ENCODE measurements at places on chromosomes 1 and 21.

GRCh38 chr1:64934115-64934877 is 32.1 kb downstream of the JAK1 start:
- DNase-seq: no peak

- DNase-seq: no peak
Observed at GRCh38 chr1:110203021-110203661, 7.0 kb upstream of the KCNC4 start.

DNA sequence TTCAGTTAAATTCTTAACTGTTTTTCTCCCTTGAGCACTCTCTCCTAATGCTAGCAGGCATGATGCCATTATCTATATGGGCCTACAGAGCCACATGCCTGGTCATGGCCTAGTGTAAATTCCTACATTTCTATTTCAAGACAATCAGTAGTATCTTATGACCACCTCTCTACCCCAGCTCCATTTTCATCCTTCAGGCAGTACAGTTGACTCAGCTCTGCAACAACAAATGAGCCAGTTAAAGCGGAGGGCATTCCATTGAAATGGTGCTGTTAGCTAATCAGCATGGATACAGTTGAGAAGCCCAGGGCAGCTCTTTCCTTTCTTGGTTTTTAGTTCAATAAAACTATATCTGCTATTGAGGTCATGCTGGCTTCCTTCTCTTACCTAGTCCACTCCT is 150.0 kb downstream of the PPP1R12B start:
- no peak for DNase-seq

DNA sequence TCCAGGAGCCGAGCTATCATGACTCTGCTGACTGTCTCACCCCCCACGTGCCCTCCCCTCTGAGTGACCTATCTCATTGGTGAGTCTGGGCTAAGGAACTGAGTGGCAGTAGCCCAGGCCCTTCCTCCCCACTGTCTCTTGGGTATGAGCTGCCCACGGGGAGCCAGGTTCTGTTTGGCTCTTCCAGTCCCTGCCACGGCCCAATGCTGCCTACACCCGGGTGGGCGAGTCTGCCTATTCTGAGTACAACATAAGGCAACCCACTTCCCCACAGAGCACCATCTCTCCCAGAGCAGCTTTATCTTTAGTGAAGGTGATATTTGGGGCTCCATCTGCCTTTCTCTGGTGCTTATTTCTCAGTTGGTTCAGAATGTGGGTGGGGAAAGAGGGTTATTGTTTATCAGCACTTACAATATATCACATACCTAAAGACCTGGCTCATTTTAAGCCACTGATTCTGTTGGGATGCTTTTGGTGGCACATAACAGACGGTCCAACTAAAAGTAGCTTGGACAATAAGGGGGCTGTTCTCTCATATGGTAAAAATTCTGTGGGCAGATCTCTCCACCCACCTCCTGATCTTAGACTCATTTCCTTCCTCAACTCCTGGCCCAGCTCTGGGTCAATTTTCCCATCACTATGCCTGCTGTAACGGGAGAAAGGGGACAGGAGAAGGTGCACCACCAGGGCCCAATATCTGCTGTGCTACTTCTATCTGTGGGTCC is 27.7 kb upstream of the VWA5B1 start:
- no peak for DNase-seq

DNA sequence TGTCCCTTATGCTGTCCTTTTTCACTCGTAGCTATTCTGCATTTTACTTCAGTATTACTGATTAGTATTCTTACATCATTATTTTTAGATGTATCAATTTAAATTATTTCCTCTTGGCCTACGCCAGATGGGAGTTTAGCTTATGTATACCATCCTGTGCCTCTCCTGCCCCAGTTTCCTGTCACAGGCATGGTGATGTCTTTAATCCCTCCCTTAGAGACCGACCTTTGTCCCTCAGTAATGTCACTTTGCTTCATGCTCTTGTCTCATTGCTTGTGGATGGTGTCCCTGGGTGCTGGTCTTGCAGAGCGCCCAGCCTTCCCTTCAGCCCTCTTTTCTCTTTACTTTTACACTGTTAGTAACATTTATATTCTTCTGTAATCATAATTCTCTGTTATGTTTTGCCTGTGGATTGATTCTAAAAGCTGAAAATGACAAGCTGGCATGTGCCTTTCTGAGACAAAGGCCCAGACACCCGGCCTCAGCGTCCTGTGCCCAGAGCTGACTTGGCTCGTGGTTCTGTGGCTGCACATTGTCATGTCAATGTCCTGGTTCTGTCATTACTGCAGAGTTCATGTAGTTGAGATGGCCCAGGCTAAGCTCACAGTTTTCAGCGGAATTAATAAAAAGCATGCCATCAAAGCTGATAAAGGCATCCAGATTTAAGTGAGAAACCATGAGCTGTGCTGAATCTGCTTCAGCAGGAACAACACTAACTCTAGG is 100.7 kb downstream of the MTR start:
- no peak for DNase-seq

DNA sequence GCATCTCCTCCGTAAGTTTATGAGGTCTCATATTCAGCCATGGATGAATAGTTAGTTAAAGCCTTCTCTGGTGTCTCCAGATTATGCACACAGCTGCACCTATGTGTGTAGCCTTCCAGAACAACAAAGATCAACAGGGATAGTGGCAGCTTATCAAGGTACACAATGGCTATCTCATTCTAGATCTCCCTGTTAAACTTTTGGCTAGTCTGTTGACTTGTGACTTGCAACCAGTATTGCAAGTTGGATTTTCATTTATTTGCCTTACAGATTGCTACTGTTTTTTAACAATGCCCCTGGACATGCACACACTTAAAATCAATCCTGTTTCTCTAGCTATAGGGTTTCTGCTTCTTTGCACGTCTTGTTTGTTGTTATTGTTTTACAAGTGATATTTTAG is 363.2 kb downstream of the OMA1 start:
- no peak for DNase-seq

DNA sequence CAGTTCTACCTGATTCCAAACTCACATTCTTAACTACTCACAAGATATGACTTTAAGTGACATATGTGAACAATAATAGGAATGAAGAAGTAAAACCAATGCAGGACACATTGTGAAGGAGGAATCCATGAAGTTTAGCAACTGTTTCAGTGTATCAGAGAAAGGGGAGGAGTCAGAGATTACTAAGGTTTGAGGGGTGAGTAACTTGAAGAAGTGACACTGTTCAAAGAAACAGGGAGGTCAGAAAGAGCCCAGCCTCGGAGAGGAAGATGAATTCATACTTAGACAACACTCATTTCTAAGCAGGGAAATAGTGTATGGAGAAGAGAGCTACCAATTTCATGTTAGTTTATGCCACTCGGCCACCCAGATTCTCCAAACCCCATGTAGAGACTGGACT is 28.2 kb upstream of the RPF1 start:
- no peak for DNase-seq

GRCh38 chr1:165168467-165168866 is 188.0 kb downstream of the LMX1A start:
- no peak for DNase-seq

DNA sequence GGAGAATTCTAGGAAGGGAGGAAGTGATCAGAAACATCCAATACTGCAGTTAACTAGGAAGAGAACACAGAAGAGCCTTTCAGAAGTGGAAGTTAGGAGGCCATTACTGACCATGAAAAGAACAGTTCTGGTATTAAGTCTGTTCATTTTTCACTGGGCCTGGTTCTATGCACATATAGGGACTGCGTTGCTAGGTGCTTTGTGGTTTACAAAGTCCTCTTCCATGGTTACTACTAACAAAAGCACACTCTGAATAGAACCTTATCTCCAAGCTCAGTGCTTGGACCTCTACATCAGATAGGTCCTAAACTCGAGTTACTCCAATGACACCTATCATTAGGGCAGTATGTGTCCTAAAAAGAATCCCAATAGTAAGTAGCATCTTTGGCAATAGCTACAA is 75.4 kb downstream of the RPAP2 start:
- no peak for DNase-seq

DNA sequence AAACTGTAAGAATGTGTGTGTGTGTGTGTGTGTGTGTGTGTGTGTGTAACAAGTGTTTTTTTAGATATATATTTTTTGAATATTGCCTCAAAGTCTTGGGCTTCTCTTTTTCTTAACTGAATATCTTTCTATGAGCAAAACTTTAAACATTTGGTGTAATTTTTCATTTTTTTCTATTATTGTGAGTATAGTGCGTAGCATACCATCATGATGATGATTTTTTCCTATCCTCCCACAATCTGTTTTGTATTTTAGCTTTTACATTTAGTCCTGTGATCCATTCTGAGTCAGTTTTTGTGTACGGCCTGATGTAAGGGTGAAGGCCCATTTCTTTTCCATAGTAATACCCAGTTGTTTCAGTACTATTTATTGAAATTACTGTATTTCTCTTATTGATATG is 680.6 kb downstream of the TTLL7 start:
- DNase-seq: no peak

- DNase-seq: no peak
Observed at GRCh38 chr1:15850471-15851001, 3.0 kb downstream of the SPEN start.

DNA sequence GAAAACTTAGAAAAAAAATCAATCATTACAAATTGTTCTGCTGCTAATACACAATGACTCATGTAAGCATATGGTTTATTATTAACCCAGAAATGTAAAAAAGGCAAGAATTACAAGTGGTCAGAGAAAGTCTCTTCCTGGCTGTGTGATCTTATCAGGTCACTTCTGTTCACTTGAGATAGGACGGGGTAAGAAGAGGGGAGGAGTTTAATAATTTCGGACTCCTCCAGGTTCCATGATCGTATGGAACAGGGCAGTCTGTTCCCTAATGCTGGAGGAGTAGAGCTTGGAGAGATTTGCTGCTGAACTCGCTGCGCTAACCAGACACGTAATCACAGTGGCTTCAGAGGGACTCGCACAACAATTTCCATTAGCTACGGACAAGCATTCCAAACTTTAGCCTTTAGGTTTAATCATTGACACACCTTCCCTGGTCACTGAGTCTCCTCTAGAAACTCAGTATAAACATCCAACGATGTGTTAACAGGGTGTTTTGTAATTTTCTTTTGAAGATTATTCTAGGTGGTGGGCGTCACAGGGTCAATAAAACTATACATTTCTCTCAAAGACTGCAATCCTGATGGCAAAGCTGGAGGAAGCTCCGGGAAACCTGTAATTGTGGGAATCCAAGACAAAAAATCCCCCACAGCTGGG is 1.3 kb downstream of the CRYZ start:
- no peak for DNase-seq

- no peak for DNase-seq
Observed at GRCh38 chr1:156936191-156936590, 15.8 kb downstream of the LRRC71 start.

DNA sequence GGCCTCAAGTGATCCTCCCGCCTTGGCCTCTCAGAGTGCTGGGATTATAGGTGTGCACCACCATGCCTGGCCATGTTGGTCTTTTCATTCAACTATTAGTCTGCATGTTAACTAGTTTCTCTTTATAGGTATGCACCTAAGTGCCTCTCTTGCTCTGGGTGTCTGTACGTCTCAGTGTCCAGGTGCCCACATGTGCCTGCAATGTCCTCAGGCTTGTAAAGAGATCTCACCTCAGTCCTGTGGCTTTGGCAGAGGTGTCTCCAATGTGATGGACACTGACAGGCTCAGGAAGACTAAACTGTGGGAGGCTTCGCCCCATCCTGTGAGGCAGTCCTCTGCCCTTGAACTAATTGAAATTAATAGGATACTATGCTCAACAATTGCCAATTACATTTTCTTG is 526.3 kb downstream of the PTPRU start:
- no peak for DNase-seq

DNA sequence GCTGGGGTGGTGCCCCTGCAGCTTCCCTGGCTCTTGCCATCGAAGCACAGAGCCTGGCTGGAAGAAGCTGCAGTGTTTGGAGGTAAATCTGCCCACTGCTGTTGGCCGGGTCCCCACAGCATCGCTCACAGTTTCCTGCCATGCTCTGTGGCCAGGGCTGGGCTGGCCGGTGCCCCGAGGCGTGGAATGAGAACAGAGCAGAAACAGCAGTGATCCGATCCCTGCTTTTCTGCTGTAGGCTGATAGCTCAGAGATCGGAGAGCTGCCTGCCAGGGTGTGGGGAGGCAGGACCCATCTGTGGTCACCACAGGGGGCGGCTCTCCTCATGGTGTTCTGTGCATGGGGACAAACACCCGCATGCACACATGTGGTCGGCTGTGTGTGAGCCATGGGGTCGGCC is 11.5 kb downstream of the SLC45A1 start:
- no peak for DNase-seq

DNA sequence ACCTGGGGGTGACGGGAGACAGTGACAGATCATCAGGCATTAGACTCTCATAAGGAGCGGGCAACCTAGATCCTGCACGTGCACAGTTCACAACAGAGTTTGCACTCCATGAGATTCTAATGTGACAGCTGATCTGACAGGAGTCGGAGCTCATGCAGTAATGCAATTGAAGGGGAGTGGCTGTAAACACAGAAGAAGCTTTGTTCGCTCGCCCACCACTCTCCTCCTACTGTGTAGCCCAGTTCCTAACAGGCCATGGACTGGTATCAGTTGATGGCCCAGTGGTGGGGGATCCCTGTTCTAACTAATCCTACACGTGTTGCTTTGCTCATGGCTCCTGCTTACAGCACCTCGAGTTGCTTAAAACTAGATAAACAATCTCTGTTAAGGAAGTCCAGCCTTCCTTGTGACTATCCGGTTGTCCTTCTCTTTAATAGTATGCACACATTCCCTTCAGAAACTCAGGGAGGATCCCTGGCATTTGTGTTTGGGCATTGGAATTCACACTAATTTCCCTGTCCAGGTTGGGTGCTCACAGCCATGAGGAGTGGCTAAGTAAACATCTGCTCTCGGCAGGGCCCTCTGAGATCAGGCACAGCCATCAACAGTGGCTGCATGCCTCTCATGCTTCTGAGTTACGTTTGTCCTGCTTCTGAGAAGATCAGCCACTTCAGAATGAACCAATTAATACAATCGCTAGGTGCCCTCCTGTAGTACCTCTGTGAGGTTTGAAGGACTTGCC is 21.1 kb upstream of the F3 start:
- no peak for DNase-seq

- DNase-seq: no peak
Observed at GRCh38 chr1:215358356-215358755, 208.7 kb upstream of the KCTD3 start.

DNA sequence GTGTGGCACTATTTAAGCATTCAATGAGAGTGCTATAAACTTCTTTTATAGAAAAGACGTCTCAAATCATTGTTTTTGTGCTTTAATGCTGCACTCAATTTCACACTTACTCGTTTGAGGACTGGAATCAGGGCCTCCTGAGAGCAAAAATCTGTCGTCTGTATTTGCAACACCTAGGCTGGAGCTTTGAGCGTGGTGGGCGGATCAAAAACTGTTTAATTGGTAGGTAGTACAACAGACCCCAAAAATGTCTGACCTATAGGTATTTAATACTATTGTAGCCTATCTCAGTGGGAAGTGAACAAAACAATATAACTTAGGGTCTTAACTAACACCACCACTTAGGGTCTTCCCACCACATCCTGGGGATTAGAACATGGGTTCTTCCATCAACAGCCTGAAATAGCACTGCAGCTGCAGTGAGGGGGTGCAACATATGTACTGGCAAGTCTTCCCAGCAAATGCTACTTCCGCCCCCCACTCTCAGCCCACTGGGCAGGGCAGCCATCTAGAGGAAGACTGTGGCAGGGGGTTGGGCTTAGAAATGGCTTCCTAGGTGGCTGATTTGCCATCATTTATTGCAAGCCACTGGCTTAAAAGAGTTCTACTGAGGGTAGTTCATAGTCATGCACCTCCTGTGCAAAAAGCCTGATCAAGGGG is 48.3 kb downstream of the CD46 start:
- no peak for DNase-seq

Data from activated CD8-positive, alpha-beta memory T cell treated with anti-CD3 and anti-CD28 coated beads for 48 hours (primary cell).